HAP-1 (cell line): ENCODE measurements at places on chromosomes 1 and 21.
A peak's percentile ranks its signal among the peaks of the same experiment; 100 is the strongest.

GRCh38 chr1:110570307-110570706 is 35.9 kb downstream of the KCNA2 start:
- no peak for DNase-seq

DNA sequence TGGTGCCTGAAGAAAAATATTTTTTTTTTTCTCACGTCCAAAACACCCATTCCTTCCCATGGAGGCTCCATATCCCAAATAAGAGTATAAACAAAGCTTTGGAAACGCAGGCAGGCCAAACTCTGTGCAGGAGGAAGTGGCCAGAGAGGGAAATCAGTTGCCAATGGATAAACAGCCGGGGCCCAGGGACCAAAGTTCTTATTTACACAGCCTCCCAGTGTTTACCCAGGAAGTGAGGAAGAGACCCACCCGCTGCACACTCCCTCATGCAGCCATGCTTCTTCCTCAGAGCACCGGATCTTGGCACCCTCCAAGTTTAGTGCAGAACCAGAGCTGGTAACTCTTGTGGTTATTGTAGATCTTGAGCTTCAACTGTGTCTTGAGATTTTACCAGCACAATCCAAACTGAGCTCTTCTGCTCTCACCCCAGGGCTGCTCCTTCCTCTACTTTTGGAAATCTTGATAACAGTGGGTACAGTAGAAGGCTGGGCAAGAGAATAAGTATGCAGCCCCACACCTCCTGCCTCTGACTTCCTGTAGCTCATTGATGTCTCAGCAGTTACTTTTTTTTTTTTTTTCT is 14.2 kb downstream of the MARCKSL1 start:
- no peak for DNase-seq

GRCh38 chr1:220690140-220691052 is at the start of gene C1orf115:
Gene C1orf115 (plus strand): TSS chr1:220690363. CDS start chr1:220690403, 40 bp downstream.
- DNase-seq = peak; percentile 90

- peak; percentile 70 for DNase-seq
These were observed 56.7 kb downstream of the MRPS6 start for GRCh38 chr21:34129901-34130715.

- DNase-seq = no peak
These were observed 114.4 kb downstream of the KCNT2 start for GRCh38 chr1:196493881-196494280.

DNA sequence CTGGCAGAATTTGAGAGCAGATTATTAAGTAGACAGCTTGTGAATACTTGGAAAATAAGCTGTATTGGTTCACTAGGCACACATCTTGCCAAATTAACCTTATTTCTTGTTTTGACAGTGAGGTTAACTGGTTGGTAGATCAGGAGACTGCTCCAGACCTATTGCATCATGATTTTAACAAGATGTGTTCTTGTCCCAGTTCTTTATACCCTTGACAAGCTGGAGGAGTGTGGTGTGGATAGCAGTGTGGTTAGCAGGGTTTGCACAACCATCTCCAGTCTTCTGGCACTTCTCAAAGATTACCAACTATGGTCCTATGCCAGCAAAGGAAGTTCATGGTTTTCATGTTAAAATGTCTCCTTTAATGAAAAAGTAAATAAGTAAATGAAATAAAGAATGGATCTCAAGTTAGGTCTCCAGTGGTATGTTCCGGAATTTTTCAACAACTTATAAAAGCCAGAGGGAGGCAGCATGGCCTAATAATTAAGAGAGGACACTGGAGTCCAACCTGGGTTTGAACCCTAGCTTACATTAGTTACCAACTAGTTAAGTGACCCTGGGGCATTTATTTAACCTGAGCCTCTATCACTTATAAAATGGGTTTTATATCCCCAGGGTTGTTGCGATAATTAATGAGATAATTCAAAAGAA is 34.1 kb downstream of the DDX20 start:
- DNase-seq = no peak

- peak; percentile 48 for DNase-seq
These were observed 36.3 kb upstream of the PAXBP1 start for GRCh38 chr21:32807717-32808380.

GRCh38 chr1:26733982-26734381 is 38.2 kb downstream of the ARID1A start:
- DNase-seq = no peak

DNA sequence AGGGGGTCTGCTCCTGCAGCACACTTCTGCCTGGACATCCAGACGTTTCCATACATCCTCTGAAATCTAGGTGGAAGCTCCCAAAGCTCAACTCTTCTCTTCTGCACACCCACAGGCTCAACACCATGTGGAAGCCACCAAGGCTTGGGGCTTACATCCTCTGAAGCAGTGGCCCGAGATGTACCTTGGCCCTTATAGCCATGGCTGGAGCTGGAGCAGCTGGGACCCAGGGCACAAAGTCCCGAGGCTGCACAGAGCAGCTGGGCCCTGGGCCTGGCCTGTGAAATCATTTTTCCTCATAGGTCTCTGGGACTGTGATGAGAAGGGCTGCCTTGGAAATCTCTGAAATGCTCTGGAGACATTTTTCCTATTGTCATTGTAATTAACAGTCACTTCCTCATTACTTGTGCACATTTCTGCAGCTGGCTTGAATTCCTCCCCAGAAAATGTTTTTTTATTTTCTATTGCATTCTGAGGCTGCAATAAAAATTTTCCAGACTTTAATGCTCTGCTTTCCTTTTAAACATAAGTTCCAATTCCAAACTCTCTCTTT is 645.6 kb downstream of the RWDD3 start:
- no peak for DNase-seq

- DNase-seq = no peak
These were observed 415.3 kb upstream of the C1orf87 start for GRCh38 chr1:60488847-60489246.

DNA sequence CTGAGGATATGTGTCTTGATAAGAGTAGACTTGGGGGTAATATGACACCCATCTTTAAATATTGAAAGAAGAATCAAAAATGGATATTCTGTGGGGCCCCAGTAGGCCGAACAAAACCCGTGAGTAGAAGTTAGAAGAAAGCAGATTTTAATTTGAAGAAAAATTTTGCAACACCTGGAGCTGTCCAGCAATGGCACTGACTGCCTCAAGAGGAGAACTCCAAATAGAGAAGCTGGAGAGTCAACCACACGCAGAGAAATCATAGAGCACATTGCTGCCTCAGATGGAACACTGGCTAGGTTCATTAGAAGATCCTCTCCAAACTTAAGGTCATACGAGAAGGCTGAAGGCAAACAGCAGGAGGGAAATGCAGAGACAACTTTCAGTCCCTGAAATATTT is 6.8 kb downstream of the NHLH1 start:
- no peak for DNase-seq

GRCh38 chr1:171984850-171985485 is 143.7 kb downstream of the DNM3 start:
- DNase-seq = no peak

DNA sequence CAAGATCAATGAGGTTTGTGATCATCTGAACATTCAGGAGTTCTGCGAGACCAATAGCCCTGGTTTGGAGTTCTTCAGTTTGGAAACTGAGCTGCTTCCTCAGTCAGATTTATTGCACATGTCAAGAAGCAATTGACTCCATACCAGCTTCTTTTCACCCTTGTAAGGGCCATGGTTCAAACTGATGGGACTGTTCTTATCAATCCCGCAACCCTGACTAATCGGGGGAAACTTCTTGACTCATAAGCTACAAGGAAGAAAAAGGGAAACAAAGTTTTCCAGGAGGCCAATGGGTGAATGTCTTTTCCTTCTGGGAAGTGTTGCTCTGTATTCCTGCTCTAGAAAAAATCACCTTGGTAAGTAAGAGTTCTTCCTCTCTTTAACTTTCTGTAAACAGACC is 187.9 kb downstream of the MIS18A start:
- no peak for DNase-seq

- DNase-seq = no peak
These were observed 121.7 kb downstream of the DMRTB1 start for GRCh38 chr1:53580739-53581475.

- DNase-seq = peak; percentile 46
These were observed 14.2 kb upstream of the SLC44A3 start for GRCh38 chr1:94805912-94806311.

DNA sequence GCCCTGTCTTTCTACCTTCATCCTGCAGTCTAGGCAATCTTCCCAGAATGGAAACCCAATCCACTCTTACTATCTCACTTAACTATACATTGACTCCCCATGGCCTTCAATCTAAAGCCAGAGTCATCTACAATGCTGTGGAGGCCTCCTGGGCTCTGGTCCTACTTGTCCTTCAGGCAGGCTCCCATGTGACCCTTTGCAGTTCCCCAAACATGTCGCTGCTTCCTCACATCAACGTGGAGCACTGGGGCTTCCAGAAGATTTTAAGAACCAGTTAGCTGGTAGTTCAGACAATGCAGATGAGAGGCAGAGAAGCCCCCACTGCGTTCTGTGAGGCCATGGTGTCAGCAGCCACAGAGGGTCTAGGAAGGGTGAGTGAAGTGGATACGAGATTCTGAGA is 18.6 kb downstream of the LYPD8 start:
- no peak for DNase-seq

DNA sequence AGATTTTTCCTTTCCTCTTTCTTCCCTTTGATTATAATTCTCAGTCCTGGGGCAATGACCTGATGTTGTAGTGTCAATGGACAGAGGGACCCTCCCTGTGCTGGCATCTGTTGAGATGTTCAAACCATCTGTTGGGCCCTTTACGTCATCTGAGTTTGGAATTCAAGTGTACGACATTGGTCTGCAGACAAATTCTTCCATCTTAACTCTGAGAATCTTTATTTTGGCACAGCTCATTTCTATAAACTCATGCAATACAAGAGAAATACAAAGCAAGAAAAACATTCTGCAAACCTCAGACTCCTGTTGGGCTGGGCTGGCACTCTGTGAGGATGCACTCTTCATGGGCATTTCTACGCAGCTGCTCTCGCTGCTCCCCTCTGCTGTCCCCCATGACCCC is 54.2 kb downstream of the IFI44 start:
- no peak for DNase-seq

- DNase-seq = no peak
These were observed 149.2 kb downstream of the PSMG1 start for GRCh38 chr21:39033878-39034589.

GRCh38 chr21:25637851-25638659 is 1.0 kb upstream of the JAM2 start:
- DNase-seq = no peak

- DNase-seq = no peak
These were observed 3.8 kb downstream of the ACBD6 start for GRCh38 chr1:180498594-180498993.

DNA sequence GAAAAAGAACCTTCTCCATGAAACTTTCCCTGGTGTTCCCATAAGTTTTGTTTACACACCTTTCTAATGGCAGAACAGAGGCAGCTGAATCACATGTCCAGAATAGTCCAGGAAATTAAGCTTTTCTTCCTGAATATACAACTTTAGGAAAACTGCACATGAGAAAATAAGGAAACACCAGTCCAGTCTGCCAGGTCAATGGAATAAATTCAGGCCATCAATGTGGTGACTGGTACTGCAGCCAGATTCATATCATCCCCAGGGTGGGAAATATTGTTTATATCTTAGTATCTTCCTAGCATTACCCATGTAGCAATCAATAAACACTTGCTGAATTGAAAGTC is 6.7 kb upstream of the FBXO28 start:
- DNase-seq = no peak

- no peak for DNase-seq
These were observed 28.9 kb upstream of the C1orf87 start for GRCh38 chr1:60102267-60103061.

DNA sequence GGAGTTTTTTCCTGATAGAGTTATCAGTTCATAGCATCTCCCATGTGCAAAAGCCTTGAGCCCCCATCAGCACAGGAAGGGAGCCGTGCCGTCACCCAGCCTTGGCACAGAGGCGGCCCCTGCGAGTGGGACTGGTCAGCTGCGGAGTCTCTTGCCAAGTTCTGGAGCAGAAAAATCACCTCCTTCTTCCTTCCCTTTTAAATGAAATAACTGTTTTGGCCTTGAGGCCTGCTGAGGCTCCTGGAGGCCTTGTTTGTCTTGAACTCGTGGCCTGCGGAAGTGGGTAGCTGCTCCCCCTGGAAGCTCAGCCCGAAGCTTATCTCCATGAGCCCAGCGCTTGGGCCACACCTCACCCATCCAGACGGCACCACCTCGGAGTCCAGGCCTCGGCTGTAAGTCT is 145.7 kb upstream of the TMEM51 start:
- DNase-seq = no peak

GRCh38 chr1:67404212-67404620 is 26.0 kb downstream of the SERBP1 start:
- no peak for DNase-seq

DNA sequence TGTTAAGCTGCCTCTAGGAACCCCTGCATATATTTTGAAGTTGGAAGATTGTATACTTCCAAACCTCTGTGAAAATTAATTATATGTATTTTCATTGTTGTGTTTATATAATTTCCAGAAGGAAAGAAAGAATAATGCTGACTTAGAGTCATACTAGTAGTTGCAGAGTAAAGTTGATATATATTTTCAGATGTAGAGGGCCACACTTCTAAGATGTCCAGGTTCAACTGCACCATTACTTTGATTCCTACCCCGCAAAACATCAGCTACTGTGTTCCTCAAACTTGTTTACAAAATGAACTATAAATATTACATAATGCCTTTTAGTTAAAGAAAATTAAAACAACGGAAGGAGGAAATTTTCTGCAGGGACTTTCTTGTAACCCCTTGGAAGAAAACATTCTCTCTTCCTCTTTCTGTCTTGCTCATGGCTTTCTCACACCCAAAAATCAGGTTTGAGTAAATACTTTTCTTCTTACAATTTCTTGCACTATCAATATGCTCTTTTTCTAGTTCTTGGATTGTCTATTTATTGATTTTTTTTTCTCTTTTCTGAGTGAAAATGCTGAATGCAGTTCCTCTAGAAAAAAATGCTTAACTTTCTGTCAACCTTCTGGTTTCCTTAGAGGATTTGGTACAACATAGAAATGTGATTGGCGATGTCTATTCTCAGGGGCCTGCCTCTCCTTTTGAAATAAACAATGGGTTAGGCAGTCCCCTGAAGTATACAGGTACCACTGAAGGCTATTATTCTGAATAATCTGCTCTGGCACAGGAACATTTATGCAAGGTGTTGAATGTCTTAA is 867.8 kb downstream of the TTLL7 start:
- DNase-seq = no peak

- DNase-seq = peak; percentile 13
These were observed 1.1 kb downstream of the SKI start for GRCh38 chr1:2229037-2229864.

GRCh38 chr1:39960431-39960958 is 5.5 kb downstream of the MFSD2A start:
- DNase-seq = no peak

- DNase-seq = no peak
These were observed 26.3 kb upstream of the SYT14 start for GRCh38 chr1:209911746-209912145.

DNA sequence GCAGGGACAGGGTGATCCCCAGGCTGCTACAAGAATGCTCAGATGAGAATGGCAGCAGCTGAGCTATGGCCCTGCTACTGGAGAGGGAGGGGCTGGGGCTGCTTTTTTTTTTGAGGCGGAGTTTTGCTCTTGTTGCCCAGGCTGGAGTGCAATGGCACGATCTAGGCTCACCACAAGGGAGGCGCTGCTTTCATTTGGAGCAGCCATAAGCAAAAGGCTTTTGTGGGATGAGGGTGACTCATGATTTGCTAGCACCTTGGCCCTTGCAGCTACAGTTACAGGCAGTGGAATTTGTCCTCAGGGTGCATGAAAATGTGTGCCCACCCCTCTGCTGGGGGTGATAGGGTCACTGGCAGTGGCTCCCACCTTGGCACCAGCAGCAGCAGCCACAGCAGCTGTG is 32.4 kb upstream of the CYP4A22 start:
- DNase-seq = no peak

- no peak for DNase-seq
These were observed 855 bp upstream of the IVNS1ABP start for GRCh38 chr1:185317886-185318310.
